Fibroblast of the aortic adventitia (primary cell): ENCODE measurements at places on chromosomes 2 and 18. TPM values are rescaled to one million over a fixed set of nuclear protein-coding genes. Genes with fewer than 3 reads are reported as not detected.

The POTEI gene
- not detected in 2 replicates for total RNA-seq

The POTEJ gene
- not detected in 2 replicates for total RNA-seq

The ALMS1 gene
- 15.0 and 28.2 TPM in 2 replicates for total RNA-seq

The CASP10 gene
- 4.8 and 9.1 TPM in 2 replicates for total RNA-seq

The CHRNG gene
- not detected in 2 replicates for total RNA-seq

The OXER1 gene
- 0.27 TPM in 1 of 2 replicates, not detected in the other for total RNA-seq

The GPR35 gene
- 0.09 and 0.25 TPM in 2 replicates for total RNA-seq

The SERPINB11 gene
- not detected in 2 replicates for total RNA-seq

The TCF4 gene
- total RNA-seq, result 105 TPM in 2 replicates

The CRYGD gene
- total RNA-seq, result not detected in 2 replicates

The CFAP53 gene
- total RNA-seq, result 0.27 and 0.57 TPM in 2 replicates
